ENCODE measurements at places on chromosomes 16 and 17.

DNA sequence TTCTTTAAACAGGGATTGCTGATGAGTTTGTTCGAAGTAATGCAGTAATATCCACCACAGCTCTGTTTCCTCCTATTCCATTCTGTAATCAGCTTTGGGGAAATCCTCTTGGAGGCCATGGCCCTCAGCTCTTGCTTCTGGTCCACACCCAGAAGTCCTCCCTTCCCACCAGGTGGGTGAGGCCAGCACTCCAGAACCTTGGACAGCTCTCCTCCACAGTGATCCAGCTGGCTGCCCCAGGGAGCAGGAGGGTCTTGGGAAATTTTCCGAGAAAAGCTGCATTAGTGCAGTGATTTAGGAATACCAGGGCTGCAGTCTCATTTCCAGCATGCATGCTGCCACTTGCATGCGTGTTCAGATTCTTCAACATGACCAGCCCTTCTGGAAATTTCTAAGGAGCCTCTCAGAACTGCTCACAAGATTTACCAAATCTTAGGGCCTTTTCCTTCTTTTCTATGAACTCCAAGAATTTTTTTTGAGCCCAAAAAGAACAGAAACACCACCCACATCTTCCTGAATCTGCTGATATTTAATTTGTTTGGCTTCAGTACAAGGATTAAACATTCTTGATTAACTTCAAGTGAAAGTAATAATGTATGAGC is 4.2 kb downstream of the SMPD3 start:
- no peak for DNase-seq

GRCh38 chr16:6957681-6958080 is 375.0 kb upstream of the RBFOX1 start:
- no peak for DNase-seq

DNA sequence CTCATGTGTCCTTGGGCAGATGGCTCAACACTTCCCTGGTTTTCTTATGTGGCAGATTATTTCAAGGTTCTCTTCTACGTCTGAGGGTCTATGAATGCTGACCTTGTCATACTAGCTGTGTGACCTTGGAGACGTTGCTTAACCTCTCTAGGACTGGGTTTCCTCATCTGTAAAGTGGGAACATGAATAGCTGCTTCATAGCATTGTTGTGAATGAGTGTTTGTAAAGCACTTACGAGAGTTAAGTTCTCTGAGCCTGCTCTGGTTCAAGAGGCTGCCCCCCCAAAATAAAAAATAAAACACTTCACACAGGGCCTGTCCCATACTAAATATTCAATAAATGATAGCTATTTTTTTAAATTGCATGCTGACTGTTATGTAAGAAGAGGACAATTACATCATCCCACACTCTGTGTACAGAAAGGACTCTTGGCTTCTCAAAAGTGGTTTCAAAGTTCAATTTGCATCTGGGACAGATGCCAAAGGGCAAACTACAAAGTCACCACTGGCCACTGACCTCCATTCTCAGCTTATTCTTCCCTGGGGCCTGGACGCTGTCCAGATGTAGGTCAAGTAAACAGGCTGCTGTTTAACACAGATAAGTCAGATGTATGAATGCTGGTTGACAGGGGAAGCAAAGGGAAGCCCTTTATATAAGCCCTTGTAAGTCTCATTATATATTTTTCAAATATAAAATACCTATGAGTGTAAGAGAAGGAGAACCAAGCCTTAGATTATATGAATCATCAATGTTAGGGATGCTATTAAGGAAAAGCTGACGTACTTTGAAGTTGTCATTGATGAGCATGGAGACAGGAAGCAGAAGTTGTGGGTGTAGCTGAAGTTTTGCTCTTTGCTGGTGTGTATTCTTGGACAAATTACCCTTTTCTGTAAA is 15.4 kb upstream of the NDEL1 start:
- no peak for DNase-seq

- no peak for DNase-seq
Observed at GRCh38 chr17:1512351-1512750, 4.1 kb downstream of the INPP5K start.

- no peak for DNase-seq
Observed at GRCh38 chr17:67015001-67015400, 29.4 kb upstream of the CACNG1 start.

DNA sequence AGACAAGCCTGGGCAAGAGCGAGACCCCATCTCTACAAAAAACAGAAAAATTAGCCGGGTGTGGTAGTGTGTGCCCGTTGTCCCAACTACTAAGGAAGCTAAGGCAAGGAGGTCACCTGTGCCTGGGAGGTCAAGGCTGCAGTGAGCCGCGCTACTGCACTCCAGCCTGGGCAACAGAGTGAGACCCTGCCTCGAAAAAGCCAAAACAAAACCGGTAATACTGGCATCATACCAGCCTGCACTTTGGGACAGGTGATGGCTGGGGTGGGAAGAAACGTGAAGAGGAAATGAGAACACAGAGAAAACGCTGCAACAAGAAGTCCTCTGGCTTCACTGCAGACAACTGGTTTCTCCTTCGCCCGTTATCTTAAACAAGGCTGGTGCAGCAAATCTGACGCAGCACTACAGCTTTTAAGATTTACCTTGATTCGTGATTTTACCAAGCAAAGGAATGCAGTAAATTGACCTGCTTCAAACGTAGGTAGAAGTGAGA is 725 bp upstream of the CASC3 start:
- DNase-seq = no peak

DNA sequence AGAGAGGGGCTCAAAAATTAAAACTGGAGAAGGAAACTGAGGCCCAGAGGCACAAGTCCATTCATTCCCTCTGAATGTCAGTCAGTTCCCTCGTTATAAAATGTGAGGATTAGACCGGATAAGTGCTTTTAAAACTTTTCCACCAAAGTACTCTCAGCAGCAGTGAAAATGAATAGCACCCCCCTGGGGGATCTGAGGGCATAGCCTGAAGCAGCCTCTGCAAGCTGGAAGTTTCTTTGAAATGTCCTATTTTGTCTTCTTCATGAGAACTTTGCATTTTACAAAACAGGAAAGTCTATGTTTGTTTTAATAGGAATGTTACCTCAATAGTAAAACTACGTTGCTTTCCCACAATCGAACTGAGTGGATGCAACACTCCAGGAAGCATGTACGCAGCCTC is 273.0 kb downstream of the CEP112 start:
- DNase-seq = no peak

DNA sequence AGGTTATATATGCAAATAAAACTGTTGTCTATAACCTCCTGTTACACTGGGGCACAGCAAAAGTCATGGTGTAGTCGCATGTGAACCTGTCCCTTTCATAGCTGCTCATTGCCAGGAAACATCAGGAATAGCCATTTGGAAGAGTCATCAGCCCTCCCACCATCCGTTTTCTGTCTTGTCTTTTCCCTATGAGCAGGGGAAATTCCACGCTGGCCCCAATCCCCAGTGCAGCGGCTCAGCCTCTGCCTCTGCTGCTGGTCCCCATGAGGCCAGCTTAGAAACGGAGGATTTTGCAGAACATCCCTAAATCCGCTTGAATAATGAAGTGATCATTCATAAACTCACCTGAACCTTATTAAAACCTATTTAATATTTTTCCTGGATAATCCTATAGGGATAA is 10.5 kb downstream of the MAPT start:
- DNase-seq = no peak

DNA sequence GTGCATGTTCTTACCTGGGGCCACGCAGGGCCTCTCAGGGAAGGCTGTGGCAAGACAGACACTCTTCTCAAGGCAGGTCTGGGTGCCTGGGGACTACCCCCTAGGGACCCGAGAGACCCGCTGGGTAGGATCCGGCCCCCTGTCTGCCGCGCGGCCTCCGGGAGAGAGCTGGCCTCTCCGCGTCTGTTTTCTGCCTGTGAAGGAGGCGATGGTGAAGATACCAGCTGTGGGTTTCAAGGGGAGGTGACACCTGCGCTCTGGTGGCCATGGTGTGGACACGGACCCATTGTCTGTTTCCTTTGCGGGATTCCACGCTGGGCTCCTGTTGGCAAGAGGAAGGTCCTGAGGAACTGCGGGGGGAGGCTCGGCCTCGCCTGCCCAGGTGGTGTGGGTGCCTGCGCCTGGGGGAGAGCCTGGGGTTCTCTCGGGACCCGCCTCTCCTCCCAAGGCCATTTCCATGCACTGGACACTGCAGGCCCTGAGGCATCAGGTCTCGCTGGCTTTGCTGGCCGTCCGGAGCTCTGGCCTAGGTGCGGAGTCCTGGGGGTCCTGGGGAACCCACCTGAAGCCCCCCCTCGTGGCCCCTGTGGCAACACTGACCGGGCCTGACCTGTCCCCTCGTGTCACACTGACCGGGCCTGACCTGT is 12.2 kb upstream of the METRNL start:
- no peak for DNase-seq

DNA sequence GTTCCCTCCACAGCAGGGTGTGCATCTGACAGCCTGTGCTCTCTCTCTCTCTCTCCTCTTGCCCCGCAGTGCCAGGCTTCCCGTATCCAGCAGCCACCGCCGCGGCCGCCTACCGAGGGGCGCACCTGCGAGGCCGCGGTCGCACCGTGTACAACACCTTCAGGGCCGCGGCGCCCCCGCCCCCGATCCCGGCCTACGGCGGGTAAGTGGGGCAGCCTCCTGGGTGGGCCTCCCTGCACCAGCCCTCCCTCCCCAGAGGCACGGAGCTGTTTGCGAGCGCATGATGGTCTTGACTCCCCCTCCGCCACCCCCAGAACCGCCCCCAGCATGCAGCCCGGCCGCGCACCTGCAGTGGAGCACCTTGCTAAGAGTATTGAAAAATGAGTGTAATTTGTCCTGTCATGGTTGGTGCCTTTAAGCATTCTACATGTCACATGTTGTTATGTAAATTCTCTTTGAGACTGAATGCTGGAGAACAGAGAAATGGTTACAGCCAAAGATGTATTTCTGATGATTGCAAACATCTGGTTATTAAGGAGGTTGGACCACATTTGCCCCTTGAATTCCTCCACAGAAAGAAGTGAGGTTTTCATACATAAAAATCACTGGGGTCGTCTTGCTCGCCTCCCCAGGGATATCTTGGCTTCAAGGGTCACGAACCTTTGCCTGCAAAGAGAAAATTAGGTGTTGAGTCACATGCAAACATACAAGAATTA is 321.3 kb downstream of the RBFOX1 start:
- no peak for DNase-seq

GRCh38 chr17:1019451-1019850 is 22.5 kb downstream of the TIMM22 start:
- DNase-seq = no peak

- DNase-seq = no peak
Observed at GRCh38 chr17:68628576-68628957, 27.4 kb upstream of the FAM20A start.

DNA sequence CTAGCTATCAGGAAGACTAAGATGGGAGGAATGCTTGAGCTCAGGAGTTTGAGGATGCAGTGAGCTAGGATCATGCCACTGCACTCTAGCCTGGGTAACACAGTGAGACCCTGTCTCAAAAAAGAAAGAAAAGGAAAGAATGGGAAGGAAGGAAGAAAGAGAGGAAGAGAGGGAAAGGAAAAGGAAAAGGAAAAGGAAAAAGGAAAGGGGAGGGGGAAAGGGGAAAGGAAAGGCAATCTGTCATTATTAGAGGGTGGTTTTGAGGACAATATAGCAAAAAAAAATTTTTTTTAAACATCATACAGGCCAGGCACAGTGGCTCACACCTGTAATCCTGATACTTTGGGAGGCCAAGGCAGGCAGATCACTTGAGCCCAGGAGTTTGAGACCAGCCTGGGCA is 20.4 kb downstream of the JUP start:
- DNase-seq = no peak

DNA sequence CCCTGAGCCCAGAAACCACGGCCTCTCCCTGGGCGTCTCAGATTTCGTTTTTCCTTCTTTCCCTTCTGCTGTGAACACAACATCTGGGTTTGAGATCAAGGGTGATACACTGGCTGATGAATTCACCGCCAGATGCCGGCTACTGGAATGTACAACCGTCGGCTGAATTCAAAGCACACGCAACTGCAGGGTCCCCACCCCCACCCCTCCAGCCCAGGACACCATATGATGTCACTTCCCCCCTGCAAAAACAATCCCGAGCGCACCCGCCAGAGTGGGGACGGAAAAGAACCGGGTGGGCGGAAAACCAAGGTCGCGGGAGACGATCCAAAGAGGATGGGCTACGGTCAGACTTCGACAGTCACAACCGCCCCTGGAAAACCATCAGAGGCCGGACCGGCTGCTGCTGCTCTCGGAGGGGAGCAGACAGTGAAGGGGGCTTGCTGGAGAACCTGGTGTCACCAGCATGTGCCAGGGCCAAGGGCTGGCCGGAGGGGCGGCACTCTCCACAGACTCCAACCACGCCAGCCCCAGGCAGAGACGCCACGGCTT is 23.3 kb downstream of the CEP295NL start:
- no peak for DNase-seq

DNA sequence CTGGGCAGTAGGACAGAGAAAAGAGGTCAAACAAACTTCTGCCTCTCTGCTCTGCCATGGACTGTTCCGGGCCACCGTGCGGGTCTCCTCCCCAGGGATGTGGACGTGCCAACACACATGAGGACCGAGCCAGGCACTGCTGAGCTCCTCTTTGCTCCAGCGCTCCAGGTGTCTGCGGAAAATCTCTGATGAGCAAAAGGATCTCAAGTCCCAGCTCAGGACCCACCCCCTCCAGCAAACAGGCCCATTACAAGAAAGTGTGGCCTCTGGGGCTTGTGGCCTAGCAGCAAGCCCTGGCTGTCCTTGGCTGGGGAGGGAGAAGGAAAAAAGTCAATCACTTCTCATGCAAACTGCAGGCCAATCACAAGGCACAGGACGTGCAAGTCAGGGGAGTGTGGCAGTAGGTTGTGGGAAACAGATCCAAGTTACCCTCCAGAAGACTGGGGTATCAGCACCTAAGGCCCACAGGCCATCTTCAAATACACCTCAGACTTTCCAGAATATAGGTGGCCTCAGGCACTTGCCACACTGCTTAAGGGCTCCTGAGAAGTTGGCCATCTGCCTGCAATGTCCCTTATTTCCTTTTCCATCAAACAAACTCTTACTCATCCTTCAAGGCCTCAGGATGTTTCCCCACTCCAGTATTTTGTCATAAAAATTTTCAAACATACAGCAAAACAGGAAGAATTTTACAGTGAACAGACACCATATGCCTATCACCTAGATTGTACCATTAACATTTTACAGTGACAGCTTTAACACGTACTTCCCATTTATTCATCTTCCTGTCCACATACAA is 36.0 kb upstream of the SREBF1 start:
- no peak for DNase-seq

GRCh38 chr17:19344311-19345066 is 18.0 kb downstream of the B9D1 start:
- DNase-seq = no peak

DNA sequence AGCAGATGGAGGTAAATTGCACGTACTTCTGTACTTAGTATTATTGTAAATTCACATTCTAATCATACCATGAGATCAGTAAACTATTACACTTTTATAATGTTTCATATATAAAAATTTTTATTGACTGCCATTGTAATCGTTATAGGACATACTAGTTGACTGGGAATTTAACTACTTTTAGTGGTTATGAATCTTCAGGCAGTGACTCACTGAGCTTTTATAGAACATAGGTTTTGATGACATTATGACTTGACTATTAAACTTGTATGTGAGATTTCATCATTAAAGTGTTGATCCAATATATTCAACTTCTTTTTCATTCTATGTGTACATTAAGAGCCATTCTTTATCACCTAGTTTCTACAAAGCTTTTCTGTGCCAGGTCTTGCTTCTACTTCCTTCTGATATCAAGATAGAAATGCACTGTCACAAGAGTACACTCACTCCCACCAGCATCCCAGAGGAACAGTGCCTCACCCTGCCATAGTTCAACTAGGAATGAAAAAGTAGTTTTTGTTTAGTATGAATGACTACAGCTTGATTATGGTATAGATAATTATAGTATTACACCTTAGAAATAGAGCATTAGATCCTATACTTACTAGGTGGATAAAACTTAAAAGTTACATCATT is 142.4 kb upstream of the RBL2 start:
- no peak for DNase-seq

GRCh38 chr17:13599168-13599577 is 2.6 kb downstream of the HS3ST3A1 start:
- no peak for DNase-seq

All from posterior cingulate gyrus (tissue), 11 donors.